Esophagus muscularis mucosa (tissue), 4 donors: ENCODE measurements at places on chromosomes 3 and 15.

GRCh38 chr3:108001457-108001856 is 89.4 kb downstream of the CD47 start:
- no peak for DNase-seq

DNA sequence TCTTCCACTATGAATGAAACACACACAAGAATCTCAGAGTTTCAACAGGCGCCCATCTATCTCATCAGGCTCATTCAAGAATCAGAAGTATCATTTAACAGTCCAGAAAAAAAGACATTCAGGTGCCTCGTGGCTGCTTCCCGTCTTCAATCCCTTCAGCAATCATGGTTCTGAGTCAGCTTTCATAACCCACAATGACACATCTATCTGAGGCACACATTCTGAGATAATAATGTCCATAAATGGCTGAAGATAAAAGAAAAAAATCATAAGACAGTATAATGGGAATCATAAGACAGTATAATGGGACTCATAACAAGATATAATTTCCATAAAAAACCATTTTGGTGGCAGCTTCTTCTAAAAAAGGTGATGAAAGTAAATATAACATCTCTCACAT is 52.4 kb downstream of the TNIK start:
- no peak for DNase-seq

DNA sequence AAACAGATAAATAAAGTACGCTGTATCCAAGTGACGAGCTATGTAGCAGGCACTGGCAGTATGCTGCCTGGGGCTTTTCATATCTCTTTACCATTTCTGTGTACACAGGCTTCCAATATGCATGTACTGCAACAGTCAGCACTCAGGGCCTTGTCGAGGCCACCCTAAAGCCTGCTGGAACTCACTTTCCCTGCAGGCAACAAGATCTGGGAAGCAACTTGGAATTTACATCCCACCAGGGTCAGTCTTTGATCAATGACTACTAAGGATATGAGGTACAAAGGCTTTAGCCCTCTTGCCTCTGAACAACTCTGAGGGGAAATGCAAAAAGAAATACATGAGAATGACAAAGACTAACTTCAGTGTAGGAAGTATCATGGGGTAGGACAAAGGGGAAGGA is 101.8 kb upstream of the ARL6 start:
- DNase-seq, result no peak

- no peak for DNase-seq
Observed at GRCh38 chr3:58333206-58334012, 717 bp downstream of the PXK start.

GRCh38 chr3:129195731-129196256 is 12.1 kb upstream of the CNBP start:
- DNase-seq, result no peak

GRCh38 chr3:10599017-10599416 is 93.6 kb upstream of the ATP2B2 start:
- no peak for DNase-seq

DNA sequence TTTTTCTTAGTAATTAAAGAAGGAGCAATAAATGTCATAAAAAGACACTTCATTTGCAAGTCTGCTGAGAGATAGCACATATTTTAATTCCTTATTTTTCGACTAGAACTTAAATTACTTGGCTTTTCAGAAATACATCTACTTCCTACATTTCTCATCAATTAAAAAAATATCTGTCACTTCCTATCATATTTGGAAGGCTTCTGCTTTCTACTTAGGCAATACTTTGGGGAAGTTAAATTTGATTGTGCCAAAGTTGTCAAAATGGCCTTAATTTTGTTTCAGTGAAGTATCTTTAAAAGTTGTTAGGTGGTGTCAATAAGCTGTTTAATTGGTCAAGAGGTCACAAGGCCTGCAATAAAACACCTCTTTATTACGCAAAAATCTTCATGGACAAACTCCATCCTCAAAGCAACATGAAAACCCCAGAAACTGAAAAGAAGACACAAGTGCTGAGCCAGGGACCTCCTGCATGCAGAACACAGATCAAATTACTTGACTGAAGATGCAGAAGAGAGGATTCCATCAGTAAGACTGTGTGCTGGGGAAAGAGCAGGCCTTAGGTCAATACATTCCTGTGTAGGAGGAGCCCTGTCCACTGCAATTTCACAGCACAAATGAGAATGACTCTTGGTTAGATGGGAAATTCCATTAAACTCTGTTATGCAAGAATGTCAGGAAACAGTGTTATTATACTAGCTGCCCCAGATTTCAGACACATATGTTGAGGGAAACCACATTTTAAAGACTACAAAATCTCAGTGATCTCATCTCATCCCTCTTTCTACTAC is 48.0 kb upstream of the FSTL1 start:
- peak; percentile 87 for DNase-seq
